ENCODE measurements at places on chromosomes 6 and 20. TPM values are rescaled to one million over a fixed set of nuclear protein-coding genes. Genes with fewer than 3 reads are reported as not detected.

DNA sequence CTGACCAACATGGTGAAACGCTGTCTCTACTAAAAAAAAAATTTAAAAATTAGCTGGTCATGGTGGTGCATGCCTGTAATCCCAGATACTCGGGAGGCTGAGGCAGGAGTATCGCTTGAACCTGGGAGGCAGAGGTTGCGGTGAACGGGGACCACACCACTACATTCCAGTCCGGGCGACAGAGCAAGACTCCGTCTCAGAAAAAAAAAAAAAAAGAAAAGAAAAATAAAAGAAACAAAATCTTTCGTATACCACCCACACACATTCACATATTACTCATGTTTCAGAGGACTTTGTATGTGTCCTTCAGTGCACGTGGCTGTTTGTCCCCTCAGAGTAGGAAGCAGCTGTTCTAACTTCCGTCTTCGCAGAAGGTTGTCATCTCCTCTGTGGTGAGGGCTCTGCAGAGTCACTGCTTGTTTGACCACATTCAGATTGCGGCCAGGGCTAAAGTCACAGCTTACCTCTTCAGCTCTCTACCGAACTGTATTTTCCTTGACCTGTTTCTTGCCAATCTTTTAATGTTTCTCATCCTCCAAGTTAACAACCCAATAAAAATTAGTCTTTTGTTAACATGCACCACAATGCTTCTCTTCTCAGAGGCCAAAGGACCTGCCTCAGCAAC is 36.6 kb upstream of the HIVEP1 start:
- no peak overlapping the region for H3K4me3 ChIP-seq
- no peak overlapping the region for H3K27ac ChIP-seq
- H3K27me3 ChIP-seq, result no peaks in the 10 kb centered on the region
- no peak for DNase-seq
- no peaks in the 10 kb centered on the region for H3K36me3 ChIP-seq
- no peaks in the 10 kb centered on the region for H3K4me1 ChIP-seq

GRCh38 chr6:56868687-56869086 is 86.2 kb upstream of the BEND6 start:
- no peak overlapping the region for H3K4me3 ChIP-seq
- H3K4me1 ChIP-seq, result peaks cover 51% of the 10 kb centered on the region
- peaks cover under 1% of the 10 kb centered on the region for H3K36me3 ChIP-seq
- H3K27me3 ChIP-seq, result no peaks in the 10 kb centered on the region
- no peak overlapping the region for H3K27ac ChIP-seq

Gene NR2E1
- not detected for total RNA-seq

GRCh38 chr6:17768388-17768787 is 61.7 kb upstream of the NUP153 start:
- H3K4me3 ChIP-seq, result no peak overlapping the region
- no peaks in the 10 kb centered on the region for H3K4me1 ChIP-seq
- H3K27ac ChIP-seq, result no peak overlapping the region
- DNase-seq, result no peak
- no peaks in the 10 kb centered on the region for H3K27me3 ChIP-seq

DNA sequence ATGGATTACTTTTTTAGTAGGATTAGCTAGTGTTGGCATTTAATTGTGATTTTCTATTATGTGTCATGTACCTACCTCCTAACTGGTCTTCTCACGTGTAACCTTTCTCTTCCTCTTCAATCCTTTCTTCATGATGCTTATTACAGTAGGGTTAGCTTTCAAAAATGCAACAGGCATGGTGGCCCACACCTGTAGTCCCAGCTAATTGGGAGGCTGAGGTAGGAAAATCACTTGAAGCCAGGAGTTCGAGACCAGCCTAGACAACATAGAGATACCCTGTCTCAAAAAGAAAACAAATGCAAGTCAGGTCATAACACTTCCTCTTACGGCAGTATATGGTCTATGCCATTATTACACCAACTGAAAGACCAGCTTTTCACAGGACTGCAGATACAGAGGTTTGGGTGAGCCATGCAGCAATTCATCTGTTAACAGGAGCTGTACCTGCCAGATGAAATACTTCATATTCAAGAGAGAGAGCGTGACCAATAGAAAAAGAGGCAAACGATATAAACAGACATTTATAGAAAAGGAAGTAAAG is 195.0 kb downstream of the TMEM242 start:
- DNase-seq, result no peak
- H3K27me3 ChIP-seq, result no peaks in the 10 kb centered on the region
- H3K36me3 ChIP-seq, result peaks cover 5% of the 10 kb centered on the region

Gene CLDN20
- total RNA-seq, result not detected

Gene KIF25
- total RNA-seq, result not detected

Gene BNIP5
- total RNA-seq, result 0.94 TPM

Gene DZANK1
- total RNA-seq, result 1.0 TPM

Gene WFDC12
- not detected for total RNA-seq

DNA sequence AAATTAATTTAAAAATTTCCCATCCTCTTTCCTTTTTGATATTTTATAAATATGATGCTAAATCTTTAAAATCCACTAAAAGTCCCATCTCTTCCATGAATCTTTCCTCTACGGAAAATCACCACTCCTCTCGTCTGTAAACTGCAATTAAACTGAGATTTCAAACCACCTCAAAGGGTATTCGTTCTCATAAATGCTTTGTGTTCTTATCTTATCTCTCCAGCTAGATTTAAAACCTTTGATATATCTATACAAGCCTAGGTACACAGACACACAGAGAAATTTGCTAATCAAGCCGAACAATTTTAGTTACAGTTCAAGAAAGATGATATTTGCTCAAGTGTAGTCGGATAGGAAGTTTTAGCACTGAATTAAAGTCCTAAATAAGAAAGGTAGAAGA is 214.6 kb upstream of the PRDM1 start:
- H3K27me3 ChIP-seq, result peaks cover 12% of the 10 kb centered on the region
- H3K27ac ChIP-seq, result no peak overlapping the region
- H3K4me1 ChIP-seq, result no peaks in the 10 kb centered on the region
- DNase-seq, result no peak

DNA sequence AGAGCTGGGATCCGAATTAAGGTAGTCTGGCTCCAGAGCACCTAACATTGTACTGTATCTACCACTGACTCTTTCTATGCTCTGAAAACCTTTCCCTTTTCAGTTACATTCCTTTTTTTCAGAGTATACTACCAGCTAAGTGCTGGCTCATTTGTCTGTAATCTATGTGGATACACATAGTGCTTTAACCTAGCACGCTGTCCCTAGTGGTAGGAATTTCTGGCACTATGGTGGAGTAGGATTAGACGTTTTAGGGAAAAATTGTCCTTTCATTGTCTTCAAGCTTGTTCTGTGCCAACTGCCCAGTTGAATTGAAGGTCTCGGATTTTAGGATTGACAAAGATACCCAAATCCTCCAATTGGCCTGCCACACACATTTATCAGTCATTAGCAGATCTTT is 259.1 kb upstream of the FERMT1 start:
- DNase-seq, result peak; percentile 6
- no peak overlapping the region for H3K27ac ChIP-seq
- H3K4me1 ChIP-seq, result no peaks in the 10 kb centered on the region
- peaks cover 22% of the 10 kb centered on the region for H3K27me3 ChIP-seq
- no peak overlapping the region for H3K4me3 ChIP-seq

DNA sequence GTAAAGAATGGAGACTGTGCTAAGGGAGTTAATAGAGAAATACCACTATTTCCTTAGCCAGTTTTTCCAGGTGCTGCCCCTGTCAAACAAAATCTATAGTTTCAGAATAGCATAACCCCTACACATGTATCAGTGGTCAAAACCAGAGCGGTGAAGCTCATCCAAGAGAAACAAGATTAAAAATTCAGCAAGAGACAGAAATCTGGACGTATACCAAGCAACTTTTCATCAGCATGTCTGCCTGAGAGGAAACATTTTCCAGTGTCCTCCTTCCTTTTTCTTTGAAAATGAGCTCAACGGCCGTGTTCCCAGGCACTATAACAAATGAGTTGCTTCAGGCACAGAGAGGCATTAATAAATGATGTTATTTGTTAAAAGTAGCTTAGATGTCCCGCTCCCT is 416.5 kb downstream of the BCKDHB start:
- no peak overlapping the region for H3K27ac ChIP-seq
- no peaks in the 10 kb centered on the region for H3K36me3 ChIP-seq
- peaks cover 21% of the 10 kb centered on the region for H3K4me1 ChIP-seq

DNA sequence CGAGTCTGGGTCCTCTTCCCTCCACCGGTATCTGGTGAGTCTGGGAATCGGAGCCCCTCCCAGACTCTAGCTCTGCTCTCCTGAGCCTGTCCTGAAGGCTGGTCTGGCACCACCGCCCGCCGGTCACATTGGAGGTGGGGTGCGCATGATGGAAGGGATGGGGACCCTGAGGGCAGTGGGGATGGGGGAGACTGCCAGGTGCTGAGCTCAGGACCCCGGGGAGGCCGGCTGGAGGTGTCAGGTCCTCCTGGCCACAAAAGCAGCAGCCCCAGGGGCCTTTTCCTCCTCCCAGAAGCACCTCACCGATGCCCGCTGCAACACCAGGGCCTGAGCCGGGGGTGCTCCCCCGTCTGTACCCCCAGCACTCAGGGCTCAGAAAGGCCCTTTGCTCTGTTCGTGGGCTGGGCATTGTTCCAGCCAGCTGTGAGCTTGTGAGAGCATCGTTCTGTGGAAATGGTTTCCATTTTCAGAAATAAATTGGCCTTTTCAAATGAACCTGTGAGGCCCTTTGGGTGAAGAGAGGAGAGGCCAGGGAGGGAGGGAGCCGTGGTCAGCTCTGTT is 2.5 kb upstream of the NPBWR2 start:
- H3K27me3 ChIP-seq, result peaks cover 94% of the 10 kb centered on the region
- no peak for DNase-seq
- no peaks in the 10 kb centered on the region for H3K4me1 ChIP-seq
- H3K4me3 ChIP-seq, result no peak overlapping the region
- H3K36me3 ChIP-seq, result peaks cover 5% of the 10 kb centered on the region

Gene SYCP2L
- 0.12 TPM for total RNA-seq

Gene FAM184A
- total RNA-seq, result 8.6 TPM

DNA sequence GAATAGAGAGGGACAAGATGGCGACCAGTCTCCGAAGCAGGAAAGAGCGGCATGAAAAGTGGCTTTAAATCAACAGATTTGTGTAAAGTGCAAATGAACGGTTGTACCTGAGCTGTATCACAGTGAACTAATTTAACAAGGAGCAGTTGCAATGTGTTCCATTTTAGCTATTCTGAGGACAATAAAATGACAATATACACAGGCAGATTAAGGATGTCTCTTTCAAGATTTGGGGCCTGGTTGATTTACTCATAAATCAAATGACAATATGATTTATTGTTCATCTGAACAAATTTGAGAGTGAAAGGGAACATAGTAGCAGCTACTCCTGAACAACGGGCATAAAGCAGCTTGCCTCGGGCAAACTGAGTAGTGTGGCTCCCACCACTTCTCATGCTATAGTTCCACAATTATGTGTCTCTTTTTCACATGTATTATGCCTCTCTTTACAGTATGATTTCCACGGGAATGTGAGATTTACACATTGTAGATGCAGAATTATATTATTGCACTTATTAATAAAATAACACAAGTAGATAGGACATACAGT is 204.1 kb upstream of the AGPAT4 start:
- no peak overlapping the region for H3K4me3 ChIP-seq
- H3K4me1 ChIP-seq, result no peaks in the 10 kb centered on the region
- no peak overlapping the region for H3K27ac ChIP-seq
- no peaks in the 10 kb centered on the region for H3K36me3 ChIP-seq

DNA sequence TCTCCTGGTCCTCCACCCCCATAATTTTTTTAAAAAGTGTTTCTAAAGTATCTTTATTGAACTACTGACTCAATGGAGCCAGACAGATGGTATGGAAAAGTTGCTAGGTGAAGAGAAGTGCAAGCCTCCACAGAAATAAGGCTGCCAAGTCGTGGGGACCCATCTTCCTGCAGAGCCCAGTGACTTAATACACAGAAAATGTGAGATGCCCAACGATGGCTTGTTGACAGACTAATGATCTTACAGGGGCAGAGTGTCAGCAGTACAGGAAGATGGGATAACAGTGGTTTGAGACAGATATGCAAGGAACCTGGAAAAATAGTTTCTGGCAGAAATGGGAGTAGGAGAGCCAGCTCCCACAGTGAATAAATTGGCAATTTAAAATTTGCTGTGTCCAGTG is 43.3 kb downstream of the FYN start:
- peaks cover 25% of the 10 kb centered on the region for H3K4me1 ChIP-seq
- H3K4me3 ChIP-seq, result no peak overlapping the region
- H3K27ac ChIP-seq, result no peak overlapping the region
- DNase-seq, result no peak
- no peaks in the 10 kb centered on the region for H3K27me3 ChIP-seq

DNA sequence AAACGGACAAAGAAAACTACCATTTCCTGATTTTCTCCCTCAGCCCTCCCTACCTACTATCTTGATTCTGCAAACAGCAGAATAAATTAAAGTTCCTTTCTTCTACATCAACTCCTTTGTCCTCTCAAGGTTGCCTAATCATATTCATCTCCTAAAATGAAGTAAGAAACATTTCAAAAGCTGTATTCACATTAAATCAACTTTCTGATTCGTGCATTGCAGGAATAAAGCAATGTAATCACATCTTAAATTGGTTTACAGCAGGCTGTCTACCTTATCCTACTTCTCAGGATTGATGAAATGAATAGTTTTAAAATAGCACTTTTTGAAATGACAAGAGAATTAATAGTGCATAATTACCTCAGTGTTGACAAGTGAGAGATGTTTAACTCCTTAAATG is 25.1 kb downstream of the PRKN start:
- H3K36me3 ChIP-seq, result no peaks in the 10 kb centered on the region
- no peak overlapping the region for H3K27ac ChIP-seq
- H3K4me3 ChIP-seq, result no peak overlapping the region
- no peaks in the 10 kb centered on the region for H3K4me1 ChIP-seq
- no peak for DNase-seq

GRCh38 chr6:35477028-35477427 is 8.8 kb downstream of the RPL10A start:
- no peak overlapping the region for H3K4me3 ChIP-seq
- no peak for DNase-seq

Gene CAGE1
- total RNA-seq, result not detected

Gene NMBR
- not detected for total RNA-seq

- H3K36me3 ChIP-seq, result no peaks in the 10 kb centered on the region
- no peak within 1 kb of the TSS for H3K27ac ChIP-seq
- H3K27me3 ChIP-seq, result no peaks in the 10 kb centered on the region
- peak; percentile 5 for DNase-seq
- no peak within 1 kb of the TSS for H3K4me3 ChIP-seq
These were observed at the start of gene ADGB for GRCh38 chr6:146598772-146599405. Gene ADGB, plus strand, starts transcription at chr6:146598972. Its CDS starts 69 bp downstream, at chr6:146599041.

Data from Calu3 (cell line).